ENCODE measurements at places on chromosomes 3 and 15.

- DNase-seq: no peak
These were observed 50.0 kb downstream of the ABCC5 start for GRCh38 chr3:183967693-183968092.

- DNase-seq: peak; percentile 8
These were observed 11.0 kb downstream of the VILL start for GRCh38 chr3:38001456-38002081.

- no peak for DNase-seq
These were observed 44.6 kb downstream of the SLC6A20 start for GRCh38 chr3:45751537-45752242.

DNA sequence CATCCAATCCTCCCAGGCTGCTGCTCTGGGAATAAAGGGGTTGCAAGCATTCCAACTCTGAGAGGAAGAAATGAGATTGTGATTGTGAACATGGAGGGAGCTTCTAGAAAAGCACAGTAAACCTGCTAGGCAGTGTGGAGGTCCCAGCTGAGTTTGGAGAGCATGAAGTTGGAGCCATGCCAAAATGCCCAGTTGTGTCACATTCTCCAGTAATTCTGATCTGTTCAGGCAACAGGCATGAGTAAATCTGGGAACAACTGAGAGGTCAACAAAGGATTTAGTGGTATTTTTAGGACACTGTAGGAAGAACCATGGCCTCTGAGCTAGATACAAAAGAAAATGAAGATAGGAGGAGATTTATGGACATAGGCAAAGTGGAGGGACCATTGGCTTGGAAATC, 74.7 kb downstream of the CYP19A1 start:
- no peak for DNase-seq

DNA sequence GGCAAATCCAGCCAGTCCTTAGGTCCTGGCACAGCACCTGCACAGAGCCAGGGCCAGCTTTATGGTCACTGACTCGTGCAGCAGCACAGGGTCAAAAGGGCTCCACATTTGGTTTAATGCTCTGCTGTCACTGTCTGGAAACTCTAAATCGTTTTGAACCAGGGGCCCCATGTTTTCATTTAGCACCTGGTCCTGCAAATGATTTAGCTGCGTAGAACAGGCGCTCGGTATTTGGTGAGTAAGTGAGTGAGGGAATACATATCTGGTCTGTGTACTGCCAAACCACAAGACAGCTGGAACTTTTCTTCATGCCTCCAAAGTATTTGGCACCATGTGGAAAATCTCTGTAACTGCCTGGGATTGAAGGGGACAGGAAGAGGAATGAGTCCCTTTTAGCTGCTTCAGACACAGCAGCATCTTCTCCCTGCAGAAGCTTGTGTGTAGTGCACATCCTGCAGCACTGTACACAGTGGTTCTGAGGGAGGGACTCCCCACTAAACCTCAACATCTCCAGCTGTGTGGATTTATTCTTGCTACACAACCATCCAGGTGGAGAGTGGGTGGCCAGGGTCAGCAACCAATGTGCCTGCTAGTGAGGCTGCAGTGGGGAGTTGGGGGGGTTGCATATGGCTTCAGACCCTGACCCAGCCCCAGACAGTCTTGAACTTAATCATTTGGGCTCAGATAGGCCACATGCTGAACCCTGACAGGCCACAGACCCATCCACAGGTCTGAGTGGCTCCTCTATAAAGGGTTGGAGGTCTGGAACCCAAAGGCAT, 1.1 kb downstream of the SH2D7 start:
- no peak for DNase-seq

GRCh38 chr3:13195374-13195773, 122.1 kb upstream of the IQSEC1 start:
- no peak for DNase-seq

- no peak for DNase-seq
These were observed 7.4 kb upstream of the OCA2 start for GRCh38 chr15:28106294-28107110.

- DNase-seq: no peak
These were observed 37.6 kb upstream of the DUSP7 start for GRCh38 chr3:52093756-52094545.

GRCh38 chr3:125395091-125395490, 20.0 kb upstream of the ZNF148 start:
- no peak for DNase-seq

DNA sequence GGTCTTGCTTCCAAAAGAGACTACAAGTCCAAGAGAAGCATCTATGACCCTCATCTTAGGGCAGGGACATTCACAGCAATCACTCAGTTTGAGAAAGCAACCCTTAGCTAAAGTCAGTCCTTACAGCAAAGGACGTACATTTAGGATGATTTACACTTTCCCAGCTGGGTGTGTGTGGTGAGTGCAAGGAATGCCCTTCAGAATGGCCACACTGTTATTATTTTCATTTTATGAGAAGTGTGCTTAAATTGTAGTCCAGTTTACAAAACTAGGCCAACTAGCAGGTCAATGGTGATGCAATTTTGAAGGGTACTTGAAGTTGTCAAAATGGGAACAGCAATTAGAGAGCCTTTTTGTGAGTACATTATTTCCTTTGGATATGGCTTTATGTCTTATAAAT, 26.0 kb upstream of the CCK start:
- no peak for DNase-seq
